Left renal cortex interstitium (tissue), 4 donors: ENCODE measurements at places on chromosomes 1 and 21. TPM values are rescaled to one million over a fixed set of nuclear protein-coding genes. Genes with fewer than 3 reads are reported as not detected.

DNA sequence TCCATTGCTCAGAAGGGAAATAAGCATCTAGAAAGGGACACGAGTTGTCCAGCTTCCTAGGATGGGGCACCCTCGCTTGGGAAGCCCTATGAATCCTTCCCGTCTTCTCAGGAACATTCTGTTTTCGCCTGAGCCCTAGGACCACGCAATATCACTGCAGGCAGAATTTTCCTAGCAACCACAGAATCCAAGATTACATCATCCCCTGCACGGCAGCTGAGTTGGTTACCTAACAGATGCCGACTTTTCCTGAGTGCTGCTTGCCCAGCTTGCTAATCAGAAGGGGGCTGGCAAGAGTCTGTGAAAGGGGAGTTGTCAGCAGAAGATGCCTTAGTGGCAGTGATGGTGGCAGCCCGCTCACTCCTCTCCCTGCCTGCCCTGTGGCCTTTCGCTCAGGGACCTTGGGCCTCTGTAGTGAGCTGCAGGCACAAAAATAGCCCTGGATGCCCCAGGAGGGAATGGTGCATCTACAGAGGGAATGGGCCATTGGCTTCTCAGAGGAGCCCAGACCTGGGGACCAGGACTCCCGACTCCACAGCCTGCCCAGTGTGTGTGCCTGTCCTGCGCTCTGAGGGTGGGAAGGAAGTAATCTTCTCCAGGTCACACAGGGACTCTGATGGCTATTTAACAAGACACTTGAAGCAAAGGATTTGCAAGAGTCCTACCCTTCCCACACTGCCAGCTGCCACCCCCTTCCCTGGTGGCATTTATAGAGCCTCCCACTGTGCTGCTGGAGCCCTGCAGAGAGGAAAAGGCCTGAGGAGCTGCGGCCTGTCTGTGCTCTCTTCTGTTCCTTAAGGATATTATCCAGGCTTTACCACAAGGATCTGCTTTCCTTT, 28.9 kb upstream of the CLSTN1 start:
- DNase-seq = no peak

DNA sequence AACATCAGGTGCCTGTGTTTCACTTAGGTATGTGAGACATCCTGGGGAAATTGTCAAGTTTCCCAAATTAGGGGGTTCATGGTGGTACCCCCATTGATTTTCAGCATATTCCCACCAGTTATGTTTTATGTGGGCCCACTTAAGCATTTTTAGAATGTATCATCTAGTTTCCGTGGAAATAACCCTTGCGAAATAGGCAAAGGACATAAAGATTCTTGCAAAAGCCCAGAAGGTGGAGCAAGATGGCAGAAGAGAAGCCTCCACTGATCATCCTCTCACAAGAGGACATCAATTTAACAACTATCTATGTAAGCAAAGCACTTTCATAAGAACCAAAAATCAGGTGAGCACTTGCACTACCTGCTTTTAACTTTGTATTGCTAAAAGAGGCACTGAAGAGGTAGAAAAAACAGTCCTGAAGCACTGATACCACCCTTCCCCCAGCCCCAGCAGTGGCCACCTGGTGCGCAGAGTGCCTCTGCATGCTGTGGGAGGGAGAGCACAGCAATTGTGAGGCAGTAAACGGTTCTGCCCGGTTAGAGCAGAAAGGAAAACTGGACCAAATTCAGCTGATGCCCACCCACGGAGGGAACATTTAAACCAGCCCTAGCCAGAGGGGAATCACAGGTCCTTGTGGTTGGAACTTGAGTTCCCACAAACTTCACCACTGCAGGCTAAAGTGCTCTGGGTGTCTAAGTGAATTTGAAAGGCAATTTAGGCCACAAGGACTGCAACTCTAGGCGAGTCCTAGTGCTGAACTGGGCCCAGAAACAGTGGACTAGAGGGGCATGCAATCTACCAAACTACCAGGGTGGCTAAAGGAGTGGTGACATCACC, 23.2 kb downstream of the MCOLN2 start:
- DNase-seq = no peak

DNA sequence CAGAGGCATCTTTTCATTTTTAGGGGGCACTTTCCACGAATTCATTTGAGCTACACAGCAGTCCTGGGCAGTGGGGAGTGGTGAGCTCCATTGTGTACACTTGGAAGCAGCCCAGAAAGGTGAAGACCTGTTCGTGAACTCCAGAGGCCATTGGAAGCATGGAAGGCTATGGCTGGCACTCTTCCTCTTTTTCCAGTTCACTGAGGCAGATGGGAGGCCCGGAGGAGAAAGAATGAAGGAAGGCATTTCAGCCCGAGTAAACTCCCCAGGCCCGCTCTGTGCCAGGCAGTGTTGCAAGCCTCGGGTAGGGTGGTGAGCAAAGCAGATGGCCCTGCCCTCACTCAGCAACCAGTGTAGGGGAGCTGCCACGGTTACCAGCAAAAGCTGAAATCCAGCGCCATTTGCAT, 673 bp upstream of the DHCR24 start:
- DNase-seq = no peak

DNA sequence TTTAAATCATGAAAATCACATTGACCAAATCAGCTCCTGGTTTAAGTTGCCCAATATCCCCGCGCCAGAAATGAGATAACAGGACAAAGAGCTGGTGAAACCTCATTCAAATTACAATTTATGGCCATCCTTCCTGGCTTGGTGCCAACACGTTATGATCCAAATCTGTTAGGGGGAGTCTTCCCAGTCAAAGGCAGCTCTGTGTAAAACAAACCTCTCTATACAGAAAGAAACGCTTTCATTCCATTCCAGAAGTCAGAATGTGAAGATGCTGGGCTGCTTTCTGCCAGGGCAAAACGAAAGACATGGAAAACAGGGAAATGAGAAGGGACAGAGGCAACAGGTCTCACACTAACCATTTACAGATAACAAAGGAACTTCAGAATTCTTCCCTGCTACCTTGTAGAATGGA, 53.5 kb upstream of the TIAM1 start:
- DNase-seq = no peak

DNA sequence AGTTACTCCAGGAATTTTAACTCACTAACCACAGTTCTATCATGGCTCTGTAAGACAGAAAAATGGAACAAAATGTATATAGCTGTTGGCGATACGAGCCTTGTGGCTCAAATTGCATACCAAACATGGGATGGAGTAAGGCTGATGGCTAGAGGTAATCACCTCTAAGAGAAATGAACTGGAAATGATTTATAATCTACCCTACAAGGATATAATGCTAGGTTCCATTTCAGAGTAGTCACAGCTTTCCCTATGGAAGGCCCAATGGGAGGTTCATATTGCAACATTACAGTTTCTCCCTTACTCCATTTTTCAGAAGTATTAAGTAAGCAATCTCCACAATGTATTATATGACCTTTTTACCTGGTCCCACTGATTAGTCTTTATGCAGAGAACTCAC, 61.6 kb downstream of the EDEM3 start:
- DNase-seq = no peak

- DNase-seq = no peak
Observed at GRCh38 chr1:245045087-245045881, 109.5 kb upstream of the KIF26B start.

DNA sequence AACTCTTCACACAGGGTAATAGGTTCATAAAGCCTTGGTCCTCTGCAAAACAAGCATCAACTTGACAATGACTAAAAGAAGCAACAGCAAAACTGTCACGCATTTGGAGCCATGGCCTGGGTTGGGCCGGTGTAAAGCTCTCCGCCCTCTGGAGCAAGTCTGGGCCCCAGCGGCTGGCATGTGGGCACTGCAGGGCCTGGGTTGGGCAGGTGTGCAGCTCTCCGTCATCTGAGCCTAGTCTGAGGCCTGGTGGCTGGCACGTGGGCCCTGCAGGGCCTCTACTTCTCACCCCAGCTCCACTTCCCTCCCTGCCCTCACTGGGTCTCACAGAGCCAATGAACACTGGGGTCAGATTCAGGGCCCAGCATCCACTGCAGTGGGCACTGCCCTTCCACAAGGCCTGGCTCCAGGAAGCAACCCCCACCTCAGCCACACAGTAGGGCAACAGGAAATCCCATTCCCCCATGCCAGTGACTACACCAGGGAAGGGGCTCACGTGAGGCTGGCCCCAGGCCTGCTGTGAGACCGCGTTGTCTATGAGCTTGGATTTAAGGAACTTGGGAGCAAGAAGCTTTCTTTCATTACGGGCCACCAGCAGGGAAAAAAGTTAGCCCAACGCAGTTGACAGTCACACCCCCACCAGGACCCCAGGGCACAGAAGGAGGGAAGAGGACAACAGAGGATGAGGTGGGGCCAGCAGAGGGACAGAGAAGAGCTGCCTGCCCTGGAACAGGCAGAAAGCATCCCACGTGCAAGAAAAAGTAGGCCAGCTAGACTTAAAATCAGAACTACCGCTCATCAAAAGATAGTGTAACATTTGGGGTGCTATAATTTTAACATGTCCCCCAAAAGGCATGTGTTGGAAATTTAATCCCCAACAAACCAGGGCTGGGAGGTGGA, 52.7 kb downstream of the NPHP4 start:
- no peak for DNase-seq

GRCh38 chr1:165912638-165913037, 85.2 kb downstream of the UCK2 start:
- no peak for DNase-seq

- DNase-seq = no peak
Observed at GRCh38 chr1:186653312-186653711, 26.9 kb downstream of the PTGS2 start.

GRCh38 chr1:16009030-16009460, 5.0 kb downstream of the SRARP start:
- peak; percentile 65 for DNase-seq

- DNase-seq = no peak
Observed at GRCh38 chr1:23555270-23555985, 3.9 kb downstream of the ID3 start.

- no peak for DNase-seq
Observed at GRCh38 chr1:155389826-155390225, 69.1 kb downstream of the RUSC1 start.

DNA sequence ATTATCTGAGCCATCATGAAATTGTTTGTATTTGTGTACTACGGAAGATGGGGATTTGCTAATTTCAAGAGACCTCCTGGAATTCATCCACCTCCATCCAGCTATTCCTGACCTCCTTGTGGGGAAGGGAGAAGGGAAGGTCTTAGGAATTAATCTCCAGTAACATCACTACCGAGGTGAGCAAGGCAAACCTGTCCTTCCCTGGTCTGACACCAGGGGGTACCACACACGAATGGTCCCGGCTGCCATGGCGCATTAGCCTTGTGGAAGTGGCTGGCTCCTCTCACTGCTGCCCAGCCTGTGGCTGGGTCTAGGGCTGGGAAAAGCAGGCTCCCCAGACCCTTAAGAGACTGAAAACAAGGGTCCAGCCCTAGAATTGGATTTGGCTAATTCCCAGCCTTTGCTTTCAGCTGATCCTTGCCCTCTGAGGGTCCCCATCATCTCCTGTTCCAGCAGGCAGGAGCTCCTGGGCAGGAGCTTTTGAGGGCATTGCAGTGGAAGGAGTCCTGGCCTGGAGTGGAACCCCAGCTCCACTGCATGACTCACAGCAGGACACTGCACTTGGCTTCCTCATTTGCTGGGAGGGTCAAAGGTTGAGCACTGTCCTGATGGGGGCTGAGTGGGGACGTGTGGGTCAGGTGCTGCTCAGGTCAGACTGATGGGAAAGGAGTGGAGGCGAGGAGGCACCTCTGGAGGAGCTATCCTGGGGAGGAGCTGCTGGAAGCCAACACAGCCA, 34.8 kb downstream of the RIMS3 start:
- no peak for DNase-seq

DNA sequence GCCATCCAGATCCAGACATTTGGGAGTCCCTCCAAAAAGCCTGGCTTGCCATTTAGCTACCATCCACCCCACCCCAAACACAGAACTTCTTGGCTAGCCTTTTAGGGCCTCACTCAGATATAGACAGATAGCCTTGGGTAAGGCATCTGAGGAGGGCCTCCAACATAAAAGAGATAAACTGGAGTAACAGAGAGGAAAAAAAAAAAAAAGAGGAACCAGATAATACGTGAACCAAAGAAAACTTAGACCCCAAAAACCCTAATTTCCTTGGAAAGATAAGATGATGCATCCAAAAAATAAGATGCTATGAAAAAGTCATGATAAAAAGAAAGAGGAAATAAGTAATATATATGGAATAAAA, 19.8 kb upstream of the LSS start:
- no peak for DNase-seq

GRCh38 chr1:209150114-209150513, 433.4 kb upstream of the CAMK1G start:
- peak; percentile 53 for DNase-seq

DNA sequence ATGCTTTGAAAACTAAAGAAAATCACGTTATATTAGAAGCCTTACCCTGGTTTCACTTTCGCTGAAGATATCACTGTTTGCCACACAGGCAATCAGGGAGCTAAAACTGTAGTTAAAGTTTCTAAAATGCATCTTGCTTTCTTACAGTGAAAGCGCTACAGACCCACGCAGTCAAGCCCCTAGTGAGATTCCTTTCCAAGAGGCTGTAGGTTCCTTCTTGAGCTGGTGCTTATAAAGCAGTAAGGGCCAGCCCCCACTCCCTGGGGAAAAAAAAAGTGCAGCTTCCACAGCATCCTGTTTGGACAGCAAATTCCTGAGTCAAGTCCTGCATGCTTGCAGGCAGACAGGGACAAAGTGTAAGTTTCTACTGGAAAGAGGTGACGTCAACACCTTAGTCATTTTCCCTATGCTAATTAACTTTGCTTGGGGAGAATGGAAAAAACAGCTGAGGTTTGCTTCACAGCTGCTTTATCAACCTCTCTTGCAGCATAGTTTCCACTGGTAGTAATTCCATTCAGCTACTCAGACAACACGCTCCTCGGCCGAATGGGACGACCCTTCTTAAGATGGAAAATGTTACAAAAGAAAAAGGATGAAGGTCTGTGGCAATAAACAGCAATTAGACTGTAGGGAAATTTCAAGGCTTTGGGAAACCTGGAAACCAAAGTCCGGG, 14.7 kb upstream of the KCNE1 start:
- DNase-seq = peak; percentile 82

- DNase-seq = peak; percentile 53
Observed at GRCh38 chr1:9004700-9005394, 21.4 kb downstream of the SLC2A7 start.

The GJA9 gene
- polyA plus RNA-seq = 0.18 TPM

The GUCA2A gene
- polyA plus RNA-seq = not detected

The NUDT4B gene
- 0.49 TPM for polyA plus RNA-seq

The DMBX1 gene
- not detected for polyA plus RNA-seq
